CD4-positive, alpha-beta T cell treated with Interleukin-15 for 4 hours (primary cell): ENCODE measurements at places on chromosomes 16 and 17.

GRCh38 chr16:88651276-88651988 is 579 bp upstream of the CYBA start:
- peak; percentile 67 for DNase-seq

GRCh38 chr17:28573521-28573920 is 2.2 kb upstream of the PIGS start:
- DNase-seq: no peak

DNA sequence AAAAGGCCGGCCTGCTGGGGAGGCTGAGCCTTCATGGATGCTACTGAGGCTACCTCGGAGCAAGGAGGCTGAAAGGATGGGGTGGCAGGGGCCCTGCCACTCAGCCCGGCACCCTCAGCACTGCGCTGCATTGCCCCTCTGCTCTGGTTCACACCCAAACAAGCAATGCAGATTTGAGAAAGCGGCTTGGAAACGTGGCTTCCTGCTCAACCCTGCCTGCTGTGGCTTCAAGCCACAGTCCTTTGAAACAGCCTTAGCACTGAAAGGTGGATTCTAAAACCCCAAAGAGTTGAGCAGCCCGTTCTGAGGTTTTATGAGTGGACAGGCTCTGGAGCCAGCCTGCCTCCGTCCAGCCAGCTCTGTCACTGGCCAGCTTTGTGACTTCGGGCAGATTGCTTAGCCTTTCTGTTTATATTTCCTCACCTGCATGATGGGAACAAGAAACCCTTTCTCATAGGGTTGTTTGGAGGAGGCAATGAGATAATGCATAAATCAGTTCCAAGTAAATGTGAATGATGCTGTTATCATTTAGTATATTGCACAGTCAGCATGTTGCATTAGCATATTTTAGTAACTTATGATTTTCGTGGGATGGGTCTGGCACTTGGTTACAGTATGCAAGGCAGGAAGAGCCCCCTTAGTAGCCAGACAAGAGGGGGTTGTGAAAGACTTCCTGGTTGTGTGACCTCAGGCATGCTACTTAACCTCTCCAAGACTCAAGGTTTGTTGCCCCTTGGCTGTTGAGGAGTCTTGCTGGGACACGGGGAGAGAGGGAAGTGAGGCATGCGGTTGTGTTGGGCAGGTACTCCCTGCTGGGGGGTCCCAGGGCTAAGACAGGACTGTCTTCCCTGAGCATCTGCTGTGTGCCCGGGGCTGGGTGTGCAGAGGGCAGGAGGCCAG is 23.6 kb downstream of the CRISPLD2 start:
- no peak for DNase-seq

DNA sequence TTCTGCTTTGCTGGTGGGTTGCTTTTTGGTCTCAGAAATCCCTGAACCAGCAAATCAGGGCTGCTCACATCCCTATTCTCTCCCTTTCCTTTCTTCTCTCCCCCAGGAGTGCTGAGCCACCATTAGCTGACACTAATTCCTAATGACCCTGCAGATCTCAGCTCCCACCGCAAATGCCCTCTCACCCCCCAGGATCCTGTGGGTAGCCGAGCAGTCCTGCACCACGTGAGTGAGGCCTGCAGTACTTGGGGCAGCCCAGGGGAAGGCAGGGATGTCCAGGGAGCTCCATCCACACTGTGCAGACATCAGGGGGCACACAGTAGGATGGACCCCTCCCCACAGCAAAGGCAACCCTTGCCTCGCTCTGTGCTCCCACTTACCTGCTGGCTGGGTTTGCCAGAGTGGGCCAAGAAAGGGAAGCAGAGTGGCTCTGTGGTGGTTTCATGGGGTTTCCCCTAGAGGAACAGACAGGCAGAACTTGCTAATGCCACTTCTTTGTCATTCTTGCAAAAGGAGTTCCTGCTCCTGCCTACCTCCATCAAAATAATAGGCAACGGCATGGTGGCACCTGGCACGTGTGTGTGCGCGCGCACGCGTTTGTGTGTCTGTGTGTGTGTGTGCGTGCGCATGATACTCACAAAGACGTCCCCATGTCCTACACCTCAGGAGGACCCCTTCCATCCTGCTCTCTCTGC is 135.6 kb downstream of the GAS7 start:
- DNase-seq: no peak

GRCh38 chr17:82065638-82066303 is at the start of gene DUS1L:
DUS1L (minus strand) TSS chr17:82065804; CDS start chr17:82065059, 745 bp downstream.
- peak; percentile 70 for DNase-seq

DNA sequence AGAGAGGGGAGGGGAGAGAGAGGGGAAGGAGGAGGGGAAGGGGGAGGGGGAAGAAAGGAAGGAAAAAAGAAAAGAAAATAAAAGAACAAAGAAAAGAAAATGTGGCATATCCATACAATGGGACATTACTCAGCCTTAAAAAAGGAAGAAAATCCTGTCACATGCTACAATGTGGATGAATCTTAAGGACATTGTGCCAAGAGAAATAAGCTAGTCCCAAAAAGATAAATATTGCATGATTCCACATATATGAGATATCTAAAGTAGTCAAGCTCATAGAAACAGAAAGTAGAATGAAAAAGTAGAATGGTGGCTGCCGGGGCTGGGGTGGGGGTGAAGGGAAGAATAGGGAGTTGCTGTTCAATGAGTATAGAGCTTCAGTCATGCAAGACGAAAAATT is 40.4 kb downstream of the CNGB1 start:
- no peak for DNase-seq

DNA sequence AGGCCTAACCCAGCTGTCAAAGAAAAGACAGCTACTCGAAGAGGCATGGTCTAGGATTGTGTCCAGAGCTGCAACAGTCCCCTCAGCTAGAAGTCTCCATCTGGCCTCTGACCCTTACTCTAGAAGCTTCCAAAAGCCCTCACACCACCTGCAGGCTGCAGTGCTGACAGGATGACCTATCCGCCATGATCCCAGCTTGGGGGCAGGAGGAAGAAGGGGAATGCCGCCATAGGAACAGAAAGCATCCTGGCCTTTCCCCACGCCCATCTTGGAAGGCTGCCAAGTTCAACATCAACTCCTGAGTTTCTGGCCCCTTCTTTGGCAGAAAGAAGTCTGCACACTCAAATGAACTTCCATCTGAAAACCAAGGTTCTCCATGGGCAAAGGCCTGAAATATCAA is 3.1 kb upstream of the KRT36 start:
- DNase-seq: no peak

DNA sequence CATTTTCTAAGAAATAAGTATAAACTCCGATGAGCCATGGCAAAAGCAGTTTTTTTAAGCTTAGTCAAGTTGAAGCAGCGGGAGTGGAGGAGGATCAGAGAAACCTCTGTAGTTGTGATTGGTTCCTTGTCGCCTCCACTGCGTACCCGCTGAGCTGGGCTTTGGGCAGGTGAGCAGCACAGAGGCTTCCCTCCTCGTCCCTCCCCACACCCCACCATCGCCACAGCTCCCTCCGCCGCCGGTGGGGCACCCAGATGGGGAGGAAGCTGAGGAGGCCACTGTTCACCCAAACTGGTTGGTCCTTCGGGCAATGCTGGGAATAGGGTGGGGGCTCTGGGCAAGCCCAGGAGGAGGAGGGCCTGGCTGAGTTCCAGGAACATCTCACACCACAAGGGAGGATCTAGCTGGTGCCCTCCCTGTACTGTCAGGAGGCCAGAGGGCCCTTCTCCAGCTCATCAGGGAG is 5.2 kb upstream of the MRPL38 start:
- no peak for DNase-seq

DNA sequence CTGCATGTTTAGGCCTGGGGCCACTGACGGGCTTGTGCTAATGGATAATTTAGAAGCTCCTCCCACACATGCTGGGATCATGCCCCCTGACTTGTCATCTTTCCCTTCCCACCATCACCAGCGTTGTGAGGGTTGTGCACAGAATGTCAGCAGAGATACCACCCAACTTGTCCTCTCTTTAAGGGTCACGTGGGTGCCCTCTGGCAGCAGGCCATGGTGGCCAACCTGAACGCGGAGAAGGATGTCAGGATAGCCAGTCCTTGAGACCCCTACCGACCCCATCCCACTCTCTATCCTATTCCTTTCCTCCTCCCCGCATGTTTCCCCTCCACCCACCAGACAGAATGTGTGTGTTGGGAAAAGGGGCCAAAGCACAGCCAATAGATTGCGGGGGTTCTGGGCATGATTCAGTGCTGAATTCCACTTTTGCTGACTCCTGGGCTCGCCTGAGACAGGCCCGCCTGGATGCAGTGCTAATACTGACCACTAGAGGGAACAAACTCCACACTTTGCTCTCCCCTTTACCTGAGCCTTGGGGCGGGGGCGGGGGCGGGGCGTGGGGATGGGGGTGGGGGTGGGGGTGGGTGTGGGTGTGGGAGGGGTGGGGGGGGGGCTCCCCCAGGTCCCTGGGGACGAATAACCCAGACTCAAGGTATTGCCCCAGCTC is at the start of gene GH2:
Gene GH2 (minus strand): TSS at position 10 of the 667 bp plus-strand sequence. CDS start 143 bp downstream, outside the sequence.
- DNase-seq: peak; percentile 68

GRCh38 chr17:58351182-58351581 is 819 bp downstream of the SUPT4H1 start:
- DNase-seq: no peak

GRCh38 chr17:2847381-2848333 is 51.4 kb downstream of the RAP1GAP2 start:
- DNase-seq: no peak

- no peak for DNase-seq
These were observed 82.2 kb upstream of the CDC42EP4 start for GRCh38 chr17:73393962-73394361.

- DNase-seq: no peak
These were observed 39.0 kb upstream of the SEC14L1 start for GRCh38 chr17:77101521-77102410.

GRCh38 chr17:80679816-80680215 is 135.2 kb downstream of the RPTOR start:
- no peak for DNase-seq

GRCh38 chr17:11772031-11772430 is 173.8 kb downstream of the DNAH9 start:
- no peak for DNase-seq

DNA sequence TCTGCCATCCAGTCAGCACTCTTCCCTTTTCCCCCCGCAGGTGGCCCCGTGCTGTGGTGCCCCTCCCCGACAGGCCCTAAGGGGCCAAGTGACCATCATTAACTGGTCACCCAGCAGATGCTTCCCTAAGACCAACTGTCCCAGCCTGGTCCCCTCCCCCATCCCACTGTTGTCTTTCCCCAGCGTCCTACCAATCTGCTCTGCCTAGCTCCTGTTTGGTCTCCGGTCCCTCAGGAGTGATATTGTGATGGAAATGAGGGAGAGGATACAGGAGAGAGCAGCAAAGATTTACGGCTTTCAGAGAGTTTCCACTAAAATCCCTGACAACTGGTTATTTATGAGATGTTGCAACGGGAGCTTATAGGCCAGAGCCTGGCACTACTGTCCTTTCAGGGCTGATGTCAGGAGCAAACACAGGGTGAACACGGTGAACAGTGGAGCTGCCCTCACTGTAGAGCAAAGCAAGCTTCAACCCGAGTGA is 1.4 kb upstream of the TTLL6 start:
- DNase-seq: no peak

GRCh38 chr16:15640966-15641365 is 2.0 kb downstream of the MARF1 start:
- no peak for DNase-seq

DNA sequence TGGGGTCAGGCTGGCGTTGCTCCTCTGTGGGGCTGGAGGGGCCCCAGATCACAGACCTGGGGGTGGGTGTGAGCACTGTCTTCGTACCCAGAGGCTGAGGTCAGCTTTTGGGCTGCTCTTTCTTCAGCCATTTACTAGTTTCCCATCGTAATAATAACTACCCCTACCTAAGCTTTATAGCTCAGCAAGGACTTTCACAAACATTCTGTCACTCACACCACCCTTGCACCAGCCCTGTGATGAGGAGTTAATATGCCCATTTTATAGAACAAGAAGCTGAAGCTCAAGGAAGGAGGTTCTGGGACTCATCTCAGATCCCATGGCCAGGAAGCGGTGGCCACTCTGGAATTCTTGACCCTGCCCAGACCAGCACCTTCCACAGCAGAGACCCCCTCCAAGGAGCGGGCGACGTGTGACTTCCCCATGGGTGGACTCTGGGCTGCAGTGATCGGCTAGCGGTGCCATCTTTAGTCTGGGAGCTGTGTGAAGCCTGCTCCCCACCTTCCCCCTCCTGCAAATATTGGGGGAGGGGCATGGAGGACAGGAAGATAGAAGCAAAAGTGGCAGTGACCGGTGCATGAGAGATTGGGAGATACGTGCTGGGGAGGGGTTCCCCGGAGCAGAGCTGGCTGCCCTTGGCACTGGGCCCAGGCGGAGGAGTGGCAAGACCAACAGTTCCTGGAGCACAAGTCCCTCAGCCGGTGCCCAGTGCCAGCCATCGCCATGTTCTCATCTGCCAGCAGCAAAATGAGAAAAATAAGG is 81.8 kb upstream of the TOB1 start:
- DNase-seq: no peak

DNA sequence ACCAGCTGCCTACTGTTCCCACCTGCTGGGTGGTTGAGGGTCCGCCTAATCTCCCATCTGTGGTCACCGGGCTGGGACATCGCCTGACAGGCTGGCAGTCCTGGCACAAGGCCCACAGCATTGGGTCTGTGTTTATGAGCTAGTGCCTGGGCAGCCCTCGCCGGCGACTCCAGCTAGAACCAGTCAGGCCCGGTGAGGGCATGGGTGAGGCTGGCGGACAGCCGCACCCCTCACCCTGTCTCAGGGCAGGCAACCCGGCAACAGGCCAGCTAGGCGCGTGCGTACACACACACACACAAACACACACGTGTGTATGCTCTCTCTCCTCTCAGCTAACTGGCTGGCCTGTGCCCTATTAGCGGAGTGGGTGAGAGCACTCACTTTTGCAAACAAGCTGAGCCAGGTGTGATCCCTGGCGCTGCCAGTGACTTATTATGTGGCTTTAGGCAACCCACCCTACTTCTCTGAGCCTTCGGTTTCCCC is 10.4 kb downstream of the HSD11B2 start:
- no peak for DNase-seq

DNA sequence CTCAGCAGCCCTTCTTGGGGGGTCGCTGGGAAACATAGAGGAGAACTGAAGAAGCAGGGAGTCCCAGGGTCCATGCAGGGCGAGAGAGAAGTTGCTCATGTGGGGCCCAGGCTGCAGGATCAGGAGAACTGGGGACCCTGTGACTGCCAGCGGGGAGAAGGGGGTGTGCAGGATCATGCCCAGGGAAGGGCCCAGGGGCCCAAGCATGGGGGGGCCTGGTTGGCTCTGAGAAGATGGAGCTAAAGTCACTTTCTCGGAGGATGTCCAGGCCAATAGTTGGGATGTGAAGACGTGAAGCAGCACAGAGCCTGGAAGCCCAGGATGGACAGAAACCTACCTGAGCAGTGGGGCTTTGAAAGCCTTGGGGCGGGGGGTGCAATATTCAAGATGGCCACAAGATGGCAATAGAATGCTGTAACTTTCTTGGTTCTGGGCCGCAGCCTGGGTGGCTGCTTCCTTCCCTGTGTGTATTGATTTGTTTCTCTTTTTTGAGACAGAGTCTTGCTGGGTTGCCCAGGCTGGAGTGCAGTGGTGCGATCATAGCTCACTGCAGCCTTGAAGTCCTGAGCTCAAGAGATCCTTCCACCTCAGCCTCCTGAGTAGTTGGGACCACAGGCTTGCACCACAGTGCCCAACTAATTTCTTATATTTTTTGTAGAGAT is 3.4 kb downstream of the STH start:
- peak; percentile 78 for DNase-seq

- peak; percentile 77 for DNase-seq
These were observed 3.4 kb downstream of the SLC38A10 start for GRCh38 chr17:81291662-81292061.
